ENCODE measurements at places on chromosomes 7 and 10.

GRCh38 chr10:28954211-28954610, 276.9 kb downstream of the BAMBI start:
- DNase-seq = no peak

DNA sequence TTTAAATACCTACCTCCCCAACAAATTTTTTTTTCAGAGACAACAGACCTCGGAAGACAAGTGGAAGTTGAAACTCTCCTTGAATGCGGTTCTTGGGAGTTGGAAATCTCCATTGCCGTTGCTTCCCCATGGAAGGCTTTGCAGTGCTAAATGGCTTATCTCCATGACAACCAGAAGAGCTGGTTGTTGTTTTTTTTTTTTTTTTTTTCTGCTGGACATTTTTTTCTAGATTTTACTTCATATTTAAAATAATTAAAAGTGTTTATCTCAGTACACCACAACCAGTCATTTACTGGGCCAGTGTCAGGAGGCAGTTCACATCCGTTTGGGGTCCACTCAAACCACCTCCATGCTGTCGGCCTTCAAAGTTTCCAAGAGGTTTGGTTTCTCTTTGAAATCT, 348.5 kb upstream of the PRKCQ start:
- no peak for DNase-seq

- no peak for DNase-seq
These were observed 12.1 kb upstream of the ZC3HAV1L start for GRCh38 chr7:139047970-139048369.

- DNase-seq = no peak
These were observed 5.3 kb upstream of the GIMAP5 start for GRCh38 chr7:150731916-150732315.

GRCh38 chr10:36096576-36096975, 454.5 kb upstream of the FZD8 start:
- no peak for DNase-seq

DNA sequence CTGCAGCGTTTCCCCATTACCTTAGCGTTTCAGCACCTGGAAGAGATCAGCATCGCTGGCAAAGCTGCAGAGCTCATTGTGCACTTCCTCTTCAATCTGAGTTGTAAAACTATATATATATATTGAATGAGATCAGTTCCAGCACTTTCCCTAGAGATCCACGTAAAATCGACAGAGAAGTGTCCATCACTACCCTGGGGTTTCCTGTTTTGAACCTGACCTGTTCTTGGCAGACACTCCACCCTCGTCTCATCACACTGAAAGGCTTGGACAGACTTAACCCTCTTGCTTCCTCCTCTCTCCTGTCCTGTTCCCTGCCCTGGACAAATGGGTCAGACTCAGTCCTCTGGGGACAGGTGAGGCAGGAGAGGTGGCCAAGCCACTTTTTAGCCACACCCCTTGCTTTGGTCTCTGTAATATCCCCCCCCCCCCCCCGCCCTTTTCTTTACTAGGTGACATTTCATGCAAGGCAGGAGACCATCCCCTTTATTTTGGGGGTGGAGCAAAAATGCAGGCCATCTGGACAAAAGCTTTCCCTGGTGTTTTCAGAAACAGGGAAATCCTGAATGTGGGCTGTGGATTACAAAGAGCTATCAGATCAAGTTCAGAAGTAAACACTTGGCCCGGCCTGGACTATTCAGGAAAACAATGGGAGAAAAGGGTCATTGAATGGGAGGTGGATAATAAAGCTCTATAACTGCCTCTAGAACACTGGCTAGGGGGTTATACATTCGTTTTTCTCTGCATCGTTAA, 83.7 kb upstream of the KDM7A start:
- peak; percentile 43 for DNase-seq

GRCh38 chr7:44275957-44276570, 49.3 kb downstream of the CAMK2B start:
- DNase-seq = peak; percentile 35

DNA sequence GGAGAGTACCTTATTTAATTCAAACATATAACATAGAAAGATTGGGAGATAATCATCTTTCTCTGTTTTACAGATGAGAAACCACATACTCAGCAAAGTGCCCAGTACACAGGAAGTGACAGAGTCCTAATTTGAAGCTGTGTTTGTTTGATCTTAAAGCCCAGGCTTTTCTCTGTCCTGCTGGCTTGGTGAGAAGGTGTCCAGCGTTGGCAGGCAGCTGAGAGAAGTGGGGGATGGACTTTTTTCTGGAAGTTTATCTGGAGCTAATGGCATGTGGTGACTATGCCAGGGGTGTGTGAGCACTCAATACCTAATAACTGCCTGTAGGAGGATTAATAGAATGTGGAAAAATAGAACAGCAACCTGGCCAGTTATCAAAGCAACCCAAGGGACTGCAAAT, 60.8 kb downstream of the NPSR1 start:
- no peak for DNase-seq

DNA sequence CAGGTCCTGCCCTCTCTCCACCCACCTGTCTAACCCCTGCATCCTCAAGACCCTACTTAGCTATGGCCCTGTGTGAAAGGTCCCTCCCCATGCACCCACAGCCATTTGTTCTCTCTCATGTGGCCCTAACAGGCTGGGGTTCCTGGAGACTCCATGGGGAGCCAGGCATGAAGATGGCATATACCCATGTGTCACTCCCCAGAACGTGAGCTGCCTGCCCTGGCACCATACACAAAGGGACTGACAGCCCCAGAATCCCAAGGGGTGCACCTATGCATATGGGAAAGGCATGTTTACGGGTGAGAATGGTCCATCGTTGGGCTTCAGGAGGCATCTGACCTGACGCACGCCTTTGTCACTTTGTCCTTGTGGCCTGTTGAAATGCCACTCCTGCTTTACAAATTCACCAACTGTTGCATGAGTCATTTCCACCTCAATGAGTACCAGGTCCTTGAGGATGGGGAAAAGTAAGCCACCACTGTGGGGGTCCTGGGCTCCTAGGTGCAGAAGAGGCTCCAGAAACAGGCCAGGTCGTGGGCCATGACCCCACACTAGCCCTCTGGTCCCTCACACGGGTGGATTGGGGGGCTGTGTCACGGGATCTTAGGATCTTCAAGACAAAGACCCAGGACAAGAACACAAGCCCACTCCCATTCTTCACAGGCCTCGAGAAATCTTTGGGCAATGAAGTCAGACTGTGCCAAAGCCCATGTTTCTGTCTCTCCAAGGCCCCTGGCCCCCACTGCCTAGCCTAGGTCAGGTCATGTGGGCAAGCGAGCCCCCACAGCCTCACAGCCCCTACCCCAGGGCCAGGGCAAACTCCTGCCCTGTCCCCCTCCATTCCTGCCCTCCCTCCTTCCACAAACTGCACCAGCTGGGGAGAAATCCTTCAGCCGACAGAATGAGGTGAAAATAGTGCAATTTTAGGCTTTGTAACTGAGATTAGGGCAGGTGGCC, 8.6 kb downstream of the GPRIN2 start:
- DNase-seq = no peak

DNA sequence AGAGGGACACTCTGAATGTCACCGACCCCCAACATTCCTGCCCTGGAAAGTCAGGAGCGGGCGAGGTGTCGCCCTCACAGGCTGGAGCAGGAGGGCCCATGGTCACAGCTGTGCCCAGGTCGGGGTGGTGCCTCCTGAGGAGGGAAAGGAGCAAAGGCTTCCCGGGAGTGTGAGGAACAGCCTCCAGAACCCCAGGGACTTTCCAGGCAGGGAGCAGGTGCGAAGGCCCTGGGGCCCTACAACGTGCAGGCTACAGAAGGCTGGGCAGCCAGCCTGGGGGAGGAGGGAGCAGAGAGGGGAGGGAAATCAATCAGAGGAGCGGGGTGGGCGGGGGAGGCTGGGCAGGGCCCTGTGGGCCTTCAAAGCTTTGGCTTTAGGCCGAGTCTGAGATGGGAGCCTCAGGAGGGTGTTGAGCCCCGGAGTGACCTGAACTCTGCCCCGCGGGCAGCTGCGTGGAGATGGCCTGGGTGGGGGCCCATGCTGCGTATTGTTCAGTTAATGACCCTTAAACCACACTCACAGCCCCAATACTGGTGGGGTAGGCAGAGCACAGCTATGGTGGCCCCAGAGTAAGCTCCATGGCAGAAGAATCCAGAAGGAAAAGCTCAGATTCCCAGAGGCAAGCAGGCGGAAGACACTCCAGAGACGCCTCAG, 44.2 kb upstream of the PPP2R2D start:
- no peak for DNase-seq

DNA sequence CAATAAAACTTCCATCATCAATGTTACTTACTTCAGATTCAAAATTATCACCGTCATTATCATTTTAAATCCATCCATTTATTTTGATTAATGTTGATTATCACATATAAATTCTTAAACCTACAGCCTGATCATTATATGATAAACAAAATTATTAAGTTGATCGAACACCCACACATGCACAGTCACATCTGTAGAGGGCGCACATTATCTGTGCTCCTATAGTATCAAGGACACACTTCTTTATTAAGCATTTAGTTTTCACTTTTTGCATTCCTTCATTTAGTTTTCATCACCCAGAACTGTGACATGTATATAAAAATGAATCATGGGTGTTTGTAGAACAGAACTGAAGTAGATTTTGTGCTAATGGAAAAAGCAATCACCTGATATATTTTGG, 26.2 kb upstream of the ZNF716 start:
- no peak for DNase-seq

GRCh38 chr7:129831424-129832058, 121.2 kb downstream of the UBE2H start:
- no peak for DNase-seq
